ENCODE measurements at places on chromosomes 4 and X.

- no peak for DNase-seq
Observed at GRCh38 chr4:7812921-7813320, 126.7 kb downstream of the AFAP1 start.

GRCh38 chrX:66399273-66399672, 235.2 kb downstream of the HEPH start:
- no peak for DNase-seq

DNA sequence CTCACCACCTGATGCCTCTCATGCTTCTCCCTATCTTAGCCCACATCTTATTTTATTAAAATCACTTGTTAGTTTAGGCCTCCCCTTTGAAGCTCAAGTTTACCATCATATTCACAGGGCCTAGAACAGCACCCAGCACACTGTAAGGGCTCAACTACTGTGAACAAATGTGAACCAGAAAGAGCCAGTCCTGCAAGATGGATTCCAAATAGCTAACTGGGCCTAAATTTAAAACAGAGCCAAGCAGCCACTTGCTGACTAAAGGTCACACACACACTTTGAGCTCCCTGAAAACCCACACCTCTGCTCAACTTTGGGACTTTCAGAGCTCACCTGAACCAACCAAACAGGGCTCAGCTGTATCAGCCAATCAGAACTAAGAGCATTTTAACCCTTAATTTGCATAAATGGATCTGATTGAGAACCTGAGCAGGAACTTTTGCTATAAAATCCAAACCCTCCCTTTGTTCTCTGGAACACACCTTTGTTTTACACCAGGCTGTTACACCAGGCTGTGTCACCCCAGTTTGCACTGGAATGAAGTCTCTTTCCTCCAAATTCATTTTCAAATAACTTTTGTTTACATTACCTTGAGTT, 62.1 kb upstream of the EXOC1L start:
- DNase-seq, result no peak

DNA sequence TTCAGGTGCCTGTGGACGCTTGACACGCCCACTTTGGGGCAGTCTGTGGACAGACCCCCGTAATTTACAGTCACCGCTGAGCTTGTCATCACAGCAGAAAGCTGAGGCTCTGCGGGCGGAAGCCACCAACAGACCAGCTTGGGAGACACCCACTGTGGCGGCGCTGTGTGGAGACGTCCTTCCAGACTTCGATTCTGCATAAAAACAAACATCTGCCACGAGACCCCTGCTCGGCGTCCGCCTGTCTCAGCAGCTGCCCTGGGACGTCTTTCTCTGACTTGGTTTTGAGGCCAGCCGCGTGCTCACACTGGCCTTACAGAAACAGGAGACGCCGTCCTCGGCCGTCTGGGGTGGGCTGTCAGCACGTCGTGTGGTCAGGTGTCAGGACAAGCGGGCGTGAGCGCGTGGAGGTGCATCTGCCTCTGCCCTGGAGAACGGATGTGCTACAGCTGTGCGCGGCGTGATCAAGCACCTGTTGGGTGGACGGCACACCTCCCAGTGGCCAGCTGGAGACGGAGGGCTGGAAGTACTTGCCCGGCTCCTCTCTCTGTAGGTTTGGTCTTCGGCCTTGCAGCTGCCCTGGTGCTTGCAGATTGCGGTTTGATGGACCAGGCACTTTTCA, 37.5 kb downstream of the PIGG start:
- no peak for DNase-seq

GRCh38 chr4:83716874-83717273, 181.0 kb downstream of the GPAT3 start:
- DNase-seq, result no peak

All from bone marrow (tissue), 2 donors.